Tibial artery (tissue), 4 donors: ENCODE measurements at places on chromosomes 13 and 19.
A peak's percentile ranks its signal among the peaks of the same experiment; 100 is the strongest.

GRCh38 chr13:92074658-92075057, 676.2 kb downstream of the GPC5 start:
- no peaks in the 10 kb centered on the region for H3K4me1 ChIP-seq
- no peaks in the 10 kb centered on the region for H3K27me3 ChIP-seq
- no peak overlapping the region for H3K4me3 ChIP-seq
- no peak overlapping the region for H3K27ac ChIP-seq

- no peak overlapping the region for H3K27ac ChIP-seq
- no peaks in the 10 kb centered on the region for H3K4me1 ChIP-seq
These were observed 64.0 kb downstream of the ANKRD10 start for GRCh38 chr13:110850840-110851239.

DNA sequence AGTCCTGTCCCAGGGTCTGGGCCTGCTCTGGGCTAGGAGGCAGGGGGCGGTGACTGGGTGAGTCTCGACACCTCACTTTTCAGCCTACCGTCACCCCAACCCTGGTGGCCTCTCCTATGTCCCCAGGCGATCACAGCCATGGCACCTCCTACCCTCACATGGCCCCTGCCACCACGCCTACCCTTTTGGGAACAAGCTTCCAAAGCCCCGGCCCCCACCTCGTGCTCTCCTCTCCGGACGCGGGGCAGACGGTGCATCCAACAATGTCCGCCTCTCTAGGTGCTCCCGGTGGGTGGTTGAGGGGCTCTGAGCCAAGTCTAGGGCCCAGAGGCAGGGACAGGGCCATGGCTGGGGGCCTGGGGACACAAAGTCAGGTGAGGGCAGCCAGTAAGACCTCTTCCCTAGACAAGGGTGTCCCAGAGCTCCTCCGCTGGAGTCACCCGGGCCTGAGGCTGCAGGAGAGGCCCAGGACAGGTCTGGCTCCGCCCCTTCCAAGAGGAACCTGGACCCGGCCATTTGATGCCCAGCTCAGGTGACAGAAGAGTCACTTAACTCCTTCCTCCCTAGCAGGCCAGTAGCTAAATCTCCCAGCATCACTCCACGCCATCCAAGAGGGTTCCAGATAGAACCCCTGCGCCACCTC, at the start of gene SYNE4:
SYNE4 (minus strand) TSS at position 478 of the 643 bp plus-strand sequence; CDS start at position 346, 132 bp downstream.
- no peak for DNase-seq
- H3K4me3 ChIP-seq = peak within 1 kb of the TSS; percentile 45
- peaks cover 21% of the 10 kb centered on the region for H3K4me1 ChIP-seq

DNA sequence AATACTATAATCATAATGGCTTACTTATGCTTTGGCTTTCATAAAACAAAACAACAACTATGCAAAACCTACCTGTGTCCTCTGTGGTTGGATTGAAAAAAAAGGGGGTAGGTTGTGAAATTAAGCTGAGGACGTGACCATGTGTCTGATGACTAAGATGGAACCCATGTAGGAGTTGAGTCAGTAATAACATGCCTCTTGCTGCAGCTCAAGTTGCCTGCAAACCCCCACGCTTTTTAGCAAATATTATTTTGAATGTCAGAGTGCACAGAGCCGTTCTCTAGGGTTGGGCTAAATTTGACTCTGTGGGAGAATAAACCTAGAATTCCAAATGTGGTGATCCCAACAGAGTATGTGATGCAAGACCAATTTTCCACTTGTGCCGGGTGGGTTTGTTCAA, 209.3 kb downstream of the KCNRG start:
- H3K4me1 ChIP-seq = no peaks in the 10 kb centered on the region
- H3K36me3 ChIP-seq = no peaks in the 10 kb centered on the region
- H3K4me3 ChIP-seq = no peak overlapping the region

- H3K4me1 ChIP-seq = no peaks in the 10 kb centered on the region
- DNase-seq = no peak
- H3K27me3 ChIP-seq = no peaks in the 10 kb centered on the region
These were observed 115.8 kb downstream of the CCNA1 start for GRCh38 chr13:36548129-36548528.

GRCh38 chr19:1313695-1314613, 28.3 kb downstream of the EFNA2 start:
- no peaks in the 10 kb centered on the region for H3K27me3 ChIP-seq
- no peak for DNase-seq
- no peaks in the 10 kb centered on the region for H3K36me3 ChIP-seq
- no peak overlapping the region for H3K4me3 ChIP-seq
- H3K4me1 ChIP-seq = no peaks in the 10 kb centered on the region

DNA sequence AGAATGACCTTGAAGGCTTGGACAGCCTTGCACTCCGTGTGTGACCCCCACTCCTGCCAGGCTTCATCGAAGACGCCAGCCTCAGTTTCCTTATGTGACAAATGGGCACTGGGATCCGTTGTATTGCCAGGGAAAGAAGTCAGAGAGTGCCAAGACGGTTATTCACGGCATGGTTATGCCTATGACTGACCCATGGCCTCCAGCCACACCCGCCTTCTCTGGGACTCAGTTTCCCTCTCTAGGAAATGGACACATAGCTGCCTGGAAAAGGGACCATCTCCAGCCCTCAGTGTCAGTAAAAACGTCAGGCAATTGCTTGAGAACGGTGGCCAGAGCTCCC, 915 bp upstream of the UBE2S start:
- H3K36me3 ChIP-seq = peaks cover 26% of the 10 kb centered on the region
- peak overlapping the region; percentile 97 for H3K27ac ChIP-seq
- no peak for DNase-seq
- peaks cover 11% of the 10 kb centered on the region for H3K4me1 ChIP-seq
- no peaks in the 10 kb centered on the region for H3K27me3 ChIP-seq

DNA sequence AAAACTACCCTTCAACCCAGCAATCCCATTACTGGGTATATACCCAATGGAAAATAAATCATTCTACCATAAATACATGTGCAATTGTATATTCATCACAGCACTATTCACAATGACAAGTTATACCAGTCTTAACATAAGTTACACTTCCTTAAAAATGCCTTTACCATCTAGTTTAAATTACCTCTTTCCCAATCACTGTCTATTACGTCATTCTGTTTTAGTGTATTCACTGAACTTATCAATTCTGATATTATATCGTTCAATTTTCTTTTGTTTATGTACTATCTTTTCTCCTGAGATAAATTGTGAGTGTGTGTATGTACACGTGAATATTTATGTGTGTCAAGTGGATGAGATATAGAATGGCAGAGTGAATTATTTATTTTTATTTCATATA, 1416.8 kb downstream of the OLFM4 start:
- no peaks in the 10 kb centered on the region for H3K4me1 ChIP-seq
- H3K4me3 ChIP-seq = no peak overlapping the region
- no peak overlapping the region for H3K27ac ChIP-seq
- DNase-seq = no peak
- no peaks in the 10 kb centered on the region for H3K36me3 ChIP-seq

DNA sequence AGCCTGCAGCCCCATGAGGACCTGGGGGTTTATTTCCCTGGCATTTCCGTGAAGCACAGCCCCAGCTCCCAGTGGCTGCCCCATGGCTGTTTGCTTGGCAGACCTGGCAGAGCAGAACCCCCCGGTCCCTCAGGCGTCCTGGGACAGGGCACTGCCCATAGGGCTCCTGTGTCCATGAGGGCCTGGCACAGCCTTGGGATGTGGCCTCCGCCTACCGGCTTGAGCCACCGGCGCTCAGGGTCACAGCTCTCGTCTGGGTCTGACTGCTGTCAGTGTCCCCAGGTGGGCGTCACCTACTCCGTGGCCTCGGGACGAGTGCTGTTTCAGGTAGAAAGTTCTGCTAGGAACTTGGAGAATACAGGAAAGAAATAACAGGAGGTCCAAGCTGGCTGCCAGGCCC, 52.8 kb downstream of the MYO9B start:
- H3K36me3 ChIP-seq = no peaks in the 10 kb centered on the region
- DNase-seq = no peak
- H3K4me1 ChIP-seq = peaks cover 35% of the 10 kb centered on the region
- H3K27me3 ChIP-seq = no peaks in the 10 kb centered on the region
- no peak overlapping the region for H3K4me3 ChIP-seq
- H3K27ac ChIP-seq = peak overlapping the region; percentile 84

GRCh38 chr13:73825143-73825542, 309.1 kb downstream of the KLF12 start:
- H3K27ac ChIP-seq = no peak overlapping the region
- DNase-seq = no peak
- no peak overlapping the region for H3K4me3 ChIP-seq
- no peaks in the 10 kb centered on the region for H3K36me3 ChIP-seq
- no peaks in the 10 kb centered on the region for H3K27me3 ChIP-seq
- H3K4me1 ChIP-seq = no peaks in the 10 kb centered on the region
